ENCODE measurements at places on chromosomes 1 and 21.
A peak's percentile ranks its signal among the peaks of the same experiment; 100 is the strongest.

GRCh38 chr1:81560629-81561028 lies 240.1 kb upstream of the ADGRL2 start:
- DNase-seq: no peak

- DNase-seq: peak; percentile 23
Observed at GRCh38 chr1:226185141-226186036, 1.2 kb downstream of the ACBD3 start.

GRCh38 chr21:45265721-45266517 lies 21.8 kb downstream of the POFUT2 start:
- DNase-seq: no peak

DNA sequence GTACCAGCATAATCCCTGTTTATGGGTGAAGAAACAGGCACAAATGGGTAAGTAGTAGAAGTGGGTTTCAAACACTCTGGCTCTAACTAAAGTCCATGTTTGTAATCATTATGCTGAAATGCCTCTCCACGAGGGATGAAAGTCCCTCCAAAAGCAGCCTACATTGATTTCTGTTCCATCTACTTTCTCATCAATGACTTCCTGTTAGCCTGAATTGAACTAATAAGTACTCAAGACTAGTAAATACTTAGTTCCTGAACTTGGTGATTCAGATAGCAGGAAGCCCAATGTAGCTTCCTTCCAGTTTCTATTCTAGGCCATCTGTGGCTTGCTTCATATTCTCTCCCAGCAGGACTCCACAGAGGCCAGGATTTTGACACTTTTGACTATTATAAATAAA lies 11.3 kb upstream of the BACH1 start:
- DNase-seq: no peak

DNA sequence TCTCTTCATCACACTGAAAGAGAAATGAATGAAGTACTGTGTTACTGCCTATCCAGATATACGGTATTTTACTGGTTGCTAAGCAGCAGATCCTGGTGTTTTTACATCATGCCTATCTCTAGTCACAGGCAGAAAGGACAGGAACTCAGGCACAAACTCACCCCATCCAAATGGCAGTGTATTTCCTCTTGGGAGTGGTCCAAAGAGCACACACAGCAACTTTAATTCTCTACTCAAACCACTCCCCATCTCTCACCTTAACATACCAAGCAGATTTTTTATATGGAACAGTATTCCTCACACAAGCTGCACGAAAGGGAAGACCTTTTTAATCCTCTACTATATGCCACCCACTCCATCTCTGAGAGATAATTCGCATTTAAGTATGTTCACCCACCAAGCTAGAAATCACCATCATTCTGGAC lies 27.3 kb downstream of the EIF4G3 start:
- DNase-seq: no peak

DNA sequence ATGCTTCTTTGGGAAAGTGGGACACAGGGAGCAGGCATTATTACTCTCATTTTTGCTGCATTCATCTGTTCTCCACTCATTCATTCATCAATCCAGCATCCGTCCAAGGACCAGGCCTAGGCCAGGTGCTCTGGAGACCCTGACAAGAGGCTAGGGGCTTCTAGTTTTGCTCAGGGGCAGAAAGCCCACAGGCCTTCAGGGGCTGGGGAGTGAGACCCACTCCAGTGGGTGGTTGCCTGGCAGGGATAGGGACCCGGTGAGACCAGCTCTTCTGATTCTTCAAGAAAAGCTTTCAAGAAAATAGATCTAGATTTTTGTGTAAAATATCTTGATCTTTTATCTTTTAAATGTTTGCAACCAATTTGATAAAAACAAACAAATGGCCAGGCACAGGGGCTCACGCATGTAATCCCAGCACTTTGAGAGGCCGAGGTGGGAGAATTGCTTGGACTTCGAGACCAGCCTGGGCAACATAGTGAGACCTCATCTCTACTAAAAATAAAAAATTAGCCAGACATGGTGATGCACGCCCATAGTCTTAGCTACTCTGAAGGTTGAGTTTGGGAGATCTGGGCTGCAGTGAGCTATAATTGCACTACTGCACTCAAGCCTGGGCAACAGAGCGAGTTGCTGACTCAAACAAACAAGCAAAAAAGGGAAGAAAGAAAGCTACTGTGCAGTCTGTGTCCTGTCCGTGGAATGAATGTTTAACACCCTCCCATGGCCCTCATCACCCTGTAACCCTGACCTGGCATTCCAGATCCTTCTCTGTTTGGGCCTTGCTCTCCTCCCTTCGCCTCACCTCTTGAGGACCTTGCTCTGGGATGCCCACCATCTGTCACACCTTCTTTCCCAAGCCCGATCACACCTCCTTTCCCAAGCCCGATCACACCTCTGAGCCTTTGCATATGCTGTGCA lies 17.3 kb upstream of the LRP8 start:
- DNase-seq: no peak

GRCh38 chr1:211986628-211987254 lies 48.6 kb downstream of the INTS7 start:
- no peak for DNase-seq

- no peak for DNase-seq
Observed at GRCh38 chr21:46286648-46287002, 483 bp downstream of the YBEY start.

DNA sequence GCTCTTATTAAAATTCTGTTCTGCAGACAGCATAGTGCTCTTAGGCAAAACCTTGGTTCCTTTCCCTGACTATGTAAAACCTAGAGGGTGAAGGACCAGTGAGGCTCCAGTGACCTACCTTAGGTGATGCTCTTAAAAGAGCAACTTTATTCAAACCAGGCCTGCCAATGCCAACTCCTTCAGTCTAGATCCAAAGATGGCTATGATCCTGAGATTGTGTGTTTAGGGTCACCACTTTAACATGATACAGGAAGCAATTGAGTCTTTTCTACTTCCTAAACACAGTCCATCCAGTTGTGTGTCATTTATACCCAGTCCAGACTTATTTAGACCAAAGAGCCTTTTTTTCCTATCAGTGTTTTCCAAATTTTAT lies 10.8 kb downstream of the MCL1 start:
- no peak for DNase-seq

DNA sequence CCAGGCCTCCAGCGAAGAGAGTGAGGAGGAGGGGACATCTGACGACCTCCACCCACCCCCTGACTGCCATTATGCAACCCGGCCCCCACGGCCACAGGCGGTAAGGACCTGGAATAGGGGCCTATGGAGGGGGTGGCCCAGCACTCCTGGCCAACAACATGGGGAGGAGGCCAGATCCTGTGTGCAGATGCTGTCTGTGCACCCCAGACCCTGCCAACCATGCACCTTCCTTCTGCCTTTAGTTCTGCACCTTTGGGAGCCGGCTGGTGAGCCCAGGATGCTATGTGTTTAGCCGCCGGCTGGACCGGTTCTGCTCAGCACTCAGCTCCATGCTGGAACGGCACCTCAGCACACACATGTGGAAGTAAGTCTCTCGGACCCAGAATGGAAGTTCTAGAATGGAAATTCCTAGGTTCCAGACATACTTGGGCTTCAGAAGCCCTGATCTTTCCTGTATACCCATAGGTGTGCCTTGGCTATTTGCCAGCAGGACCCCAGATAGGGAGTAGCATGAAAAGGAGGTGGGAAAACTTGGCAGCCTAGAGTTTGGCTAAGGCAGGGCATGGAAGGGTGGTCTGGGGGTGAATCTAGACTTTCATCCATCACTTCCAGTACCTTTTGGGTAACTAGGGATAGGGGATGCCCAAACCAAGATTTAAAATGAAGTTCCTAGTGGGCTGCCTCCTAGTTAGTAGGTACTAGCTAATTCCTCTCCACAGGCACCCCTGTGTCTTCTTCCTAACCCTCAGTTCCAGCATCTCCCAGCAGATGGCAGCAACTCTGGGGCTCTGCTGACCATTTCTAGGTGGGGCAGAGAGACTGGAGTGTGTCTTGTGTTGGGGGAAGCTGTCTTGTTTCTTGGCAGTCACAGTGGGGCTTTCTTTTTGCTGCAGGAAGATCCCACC lies 3.6 kb upstream of the CYB561D1 start:
- no peak for DNase-seq

DNA sequence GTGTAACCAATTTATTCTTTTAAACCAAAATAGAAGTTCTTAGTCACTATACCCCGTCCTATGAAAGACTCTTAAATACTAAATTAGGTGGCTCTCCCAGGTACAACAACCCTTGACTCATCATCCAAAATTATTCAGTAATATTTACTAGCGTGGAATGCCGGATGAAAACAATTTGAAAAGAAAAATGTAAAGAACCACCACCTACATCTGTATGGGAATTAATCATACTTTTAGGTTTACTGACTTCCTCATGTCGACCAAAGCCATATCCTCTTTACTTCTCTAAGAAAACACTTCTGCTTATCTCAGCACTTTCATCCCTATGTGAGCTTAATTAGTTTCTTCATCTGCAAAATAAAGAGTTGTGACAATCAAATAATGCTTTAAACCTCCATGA lies 139.6 kb downstream of the AKT3 start:
- DNase-seq: no peak

DNA sequence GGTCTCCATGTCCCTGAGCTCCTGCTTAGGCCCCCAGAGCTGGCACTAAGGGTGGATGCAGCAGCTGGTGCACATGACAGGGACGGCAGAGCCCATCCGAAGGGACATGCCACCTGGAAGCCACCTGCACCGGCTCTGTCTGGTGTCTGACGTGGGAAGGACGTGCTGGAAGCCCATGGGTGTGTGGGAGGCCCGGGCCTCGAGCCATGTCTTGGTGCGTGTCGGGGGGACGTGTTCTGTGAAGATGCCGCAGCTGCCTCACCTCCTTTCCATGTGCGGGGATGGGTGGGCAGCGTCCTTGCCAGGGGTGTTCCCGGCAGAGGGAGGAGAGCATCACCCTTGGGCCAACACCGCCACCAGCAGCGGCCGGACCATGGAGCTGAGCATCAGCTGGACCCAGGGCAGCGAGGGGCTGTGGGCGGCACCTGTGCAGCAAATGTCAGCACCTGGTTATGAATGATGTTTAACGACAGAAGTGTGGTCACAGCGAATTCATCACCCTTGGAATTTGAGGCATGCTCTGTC lies 15.5 kb upstream of the POFUT2 start:
- no peak for DNase-seq

DNA sequence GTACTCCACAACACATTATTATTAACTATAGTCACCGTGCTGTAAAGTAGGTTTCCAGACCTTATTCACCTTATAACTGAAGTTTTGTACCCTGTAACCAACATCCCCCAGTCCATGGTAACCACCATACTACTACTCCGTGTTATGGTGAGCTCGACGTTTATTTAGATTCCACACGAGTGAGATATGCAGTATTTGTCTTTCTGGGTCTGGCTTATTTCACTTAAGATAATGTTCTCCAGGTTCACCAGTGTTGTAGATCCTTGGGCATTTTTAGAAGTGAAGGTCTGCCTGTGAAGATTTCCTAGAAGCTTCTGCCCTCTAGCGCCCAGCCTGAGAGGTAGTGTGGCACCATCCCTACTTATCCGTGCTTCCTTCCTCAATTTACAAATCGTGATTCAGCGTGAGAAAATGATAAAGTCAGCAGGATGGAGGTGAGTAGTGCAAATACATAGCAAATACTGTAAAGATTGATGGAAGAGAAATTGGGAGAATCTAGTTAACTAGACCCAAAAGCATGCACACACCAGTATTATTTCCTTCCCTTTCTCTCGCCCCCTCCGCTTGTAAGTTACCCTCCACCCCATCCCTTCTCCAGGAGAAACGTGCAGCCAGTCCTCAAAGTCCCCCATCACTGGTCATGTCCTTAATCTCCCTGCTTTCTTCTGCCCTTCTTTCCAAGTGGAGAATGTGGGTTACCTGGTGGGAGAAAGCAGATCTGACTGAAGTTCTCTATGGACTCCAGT lies 36.0 kb upstream of the DISC1 start:
- DNase-seq: peak; percentile 29

DNA sequence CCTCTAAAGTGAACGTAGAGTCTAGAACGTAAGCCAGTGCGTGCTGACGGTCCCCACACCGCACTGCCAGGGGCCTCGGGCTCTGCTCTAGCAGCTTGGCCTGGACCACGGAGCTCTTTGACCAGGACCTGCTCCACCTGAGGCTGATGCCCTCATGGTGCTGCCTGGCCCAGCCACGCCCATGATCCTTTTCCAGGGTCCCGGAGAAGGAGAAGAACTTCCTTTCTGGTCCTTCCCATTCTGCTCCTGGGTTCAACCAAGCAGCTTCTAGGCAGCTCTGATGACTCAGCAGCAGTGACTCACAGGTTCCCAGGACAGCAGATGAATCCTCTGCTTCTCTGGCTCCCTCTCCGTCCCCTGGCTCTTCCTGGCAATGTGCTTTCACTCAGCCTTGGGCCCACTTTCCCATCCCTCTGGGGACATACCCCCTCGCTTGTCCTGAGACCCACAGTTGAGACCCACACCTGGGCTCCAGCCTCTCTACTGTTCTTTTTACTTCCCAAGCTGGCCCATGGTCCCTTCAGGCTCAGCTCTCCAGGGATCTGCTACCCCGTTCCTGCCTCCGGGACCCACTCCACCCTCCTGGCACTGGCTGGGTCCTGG lies 246.3 kb upstream of the RAB4A start:
- DNase-seq: peak; percentile 70

GRCh38 chr1:89719502-89720306 lies 86.8 kb downstream of the LRRC8C start:
- no peak for DNase-seq

DNA sequence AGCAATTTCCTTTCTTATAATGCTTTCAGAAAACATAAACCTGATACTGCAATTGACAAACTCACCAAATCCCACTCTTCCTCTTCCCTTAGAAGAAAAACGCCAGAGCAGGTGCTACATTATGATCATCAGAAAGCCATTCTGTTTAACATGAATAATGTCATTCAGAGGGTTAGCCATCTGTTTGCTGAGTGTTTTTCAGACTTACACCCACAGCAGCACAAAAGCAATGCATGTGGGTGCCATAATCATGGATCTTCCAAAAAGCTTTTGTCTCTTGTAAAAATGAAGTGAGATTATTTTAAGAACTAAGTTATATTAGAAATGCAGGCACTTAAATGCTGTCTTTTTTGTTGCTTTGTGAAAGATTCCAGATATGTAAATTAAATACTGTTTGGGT lies 204.6 kb upstream of the TMPRSS15 start:
- DNase-seq: no peak

- DNase-seq: no peak
Observed at GRCh38 chr1:219790834-219791615, 137.3 kb downstream of the SLC30A10 start.

DNA sequence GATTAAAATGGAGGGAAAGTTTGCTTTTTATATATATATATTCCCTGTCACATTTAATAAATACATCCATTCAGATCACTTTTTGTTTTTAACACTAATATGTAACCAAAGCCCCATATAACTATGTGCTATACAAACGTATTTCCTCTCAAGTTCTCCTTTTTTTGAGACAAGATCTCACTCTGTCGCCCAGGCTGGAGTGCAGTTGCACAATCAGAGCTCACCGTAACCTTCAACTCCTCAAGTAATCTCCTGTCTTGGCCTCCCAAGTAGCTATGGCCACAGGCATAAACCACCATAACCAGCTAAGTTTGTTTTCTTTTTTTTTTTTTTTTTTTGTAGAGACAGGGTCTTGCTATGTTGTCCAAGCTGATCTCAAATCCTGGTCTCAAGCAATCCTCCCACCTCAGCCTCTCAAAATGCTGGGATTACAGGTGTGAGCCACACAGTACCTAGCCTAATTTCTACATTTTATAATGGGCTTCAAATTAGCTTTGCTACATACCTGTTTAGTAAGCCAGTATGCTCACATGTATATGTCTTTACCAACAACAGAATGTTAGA lies 120.0 kb downstream of the TGFBR3 start:
- DNase-seq: no peak

Measured in HS-5 (cell line).